G401 (cell line): ENCODE measurements at places on chromosomes 4 and X.

- no peak for DNase-seq
These were observed 94.1 kb upstream of the WDR17 start for GRCh38 chr4:175971388-175972179.

DNA sequence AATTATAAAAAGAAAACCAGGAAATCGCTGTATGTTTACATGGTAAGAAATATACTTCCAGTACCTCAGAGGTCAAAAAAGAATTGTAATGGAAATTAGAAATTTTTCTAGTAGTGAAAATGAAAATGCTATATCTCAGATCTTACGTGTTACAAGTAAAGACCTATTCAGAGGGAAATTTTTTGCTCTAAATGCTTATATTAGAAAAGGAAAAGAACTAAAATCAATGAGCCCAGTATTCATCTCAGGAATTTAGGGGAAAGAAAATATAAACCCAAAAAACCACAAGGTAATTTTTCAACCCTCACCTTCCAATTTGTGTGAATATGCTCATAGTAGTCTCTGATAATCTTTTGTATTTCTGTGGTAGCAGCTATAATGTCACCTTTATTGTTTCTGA is 145.6 kb downstream of the RAP1GDS1 start:
- DNase-seq = no peak

GRCh38 chr4:153939570-153939969 is 150.7 kb upstream of the SFRP2 start:
- no peak for DNase-seq

DNA sequence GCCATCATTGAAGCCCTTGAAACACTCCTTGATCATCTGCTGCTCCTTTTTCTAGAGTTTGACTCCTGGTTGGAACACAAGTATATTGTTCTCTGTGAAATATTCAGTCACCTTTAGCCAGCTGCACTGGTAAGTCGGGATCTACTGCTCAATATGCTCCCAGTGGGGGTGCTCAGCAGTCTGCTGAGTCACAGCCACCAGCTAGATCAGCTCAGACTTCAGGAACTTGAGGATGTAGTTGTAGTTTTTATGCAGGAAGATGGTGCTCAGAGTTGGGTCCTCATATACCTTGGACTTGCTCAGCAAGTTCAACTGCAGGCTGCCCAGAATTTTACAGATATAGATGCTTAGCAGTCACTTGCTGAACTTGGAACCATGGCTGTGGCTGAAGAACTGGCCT is 202.5 kb upstream of the RPL34 start:
- no peak for DNase-seq

DNA sequence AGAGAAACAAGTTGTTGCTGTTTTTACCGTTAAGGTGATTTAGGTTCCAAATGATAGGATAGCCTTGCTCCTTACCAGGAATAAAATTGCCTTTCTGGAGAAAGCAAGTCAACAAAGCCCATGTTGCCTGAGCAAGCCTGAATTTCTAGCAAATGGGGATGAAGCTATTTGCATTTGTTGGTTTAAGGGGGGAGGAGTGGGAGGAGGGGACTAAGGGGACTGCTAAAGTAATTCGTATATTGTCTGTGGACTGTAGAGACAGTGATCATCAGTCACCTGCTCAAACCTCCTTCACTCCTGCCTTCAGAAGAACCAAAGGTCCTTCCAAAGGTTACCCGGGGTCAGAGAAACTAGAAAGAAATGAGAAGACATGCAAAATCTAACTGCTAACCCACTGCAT is 65.8 kb downstream of the SCML2 start:
- peak; percentile 16 for DNase-seq

DNA sequence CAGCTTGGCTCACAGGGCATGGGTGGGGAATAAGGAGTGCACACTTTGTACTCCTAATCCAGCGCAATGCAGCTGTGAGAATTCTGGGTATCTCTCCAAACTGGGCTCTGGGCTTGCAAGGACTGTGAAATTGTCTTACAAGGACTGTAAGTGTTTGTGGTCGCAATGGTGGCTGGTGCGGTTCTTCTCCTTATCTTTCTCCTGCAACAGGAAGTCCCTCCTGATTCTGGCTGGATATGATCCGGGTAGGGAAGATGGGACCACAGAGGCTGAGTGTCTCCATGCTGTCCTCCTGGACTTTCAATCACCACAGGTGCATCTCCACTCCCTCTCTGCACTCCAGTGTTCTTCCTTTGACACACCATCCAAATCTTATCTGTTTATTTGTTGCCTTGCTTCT is 55.7 kb upstream of the GYPE start:
- DNase-seq = no peak

DNA sequence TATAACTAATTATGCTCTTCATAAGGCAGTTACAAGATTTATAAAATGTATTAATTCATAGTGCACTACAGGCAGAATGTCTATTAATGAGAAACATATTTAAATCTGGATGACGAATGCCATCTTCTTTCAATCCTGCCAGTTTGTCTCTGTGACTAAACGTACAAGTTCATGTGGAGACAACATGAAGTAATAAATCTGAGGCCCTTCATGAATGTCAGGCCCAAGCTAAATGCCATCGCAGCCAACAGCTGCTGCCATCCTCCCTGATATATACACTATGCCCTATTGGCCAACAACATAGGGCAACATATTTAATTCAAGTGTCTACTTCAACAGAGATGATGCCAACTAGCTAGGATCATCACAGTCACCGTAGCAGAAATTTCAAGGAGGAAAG is 43.7 kb downstream of the TSPAN5 start:
- no peak for DNase-seq

DNA sequence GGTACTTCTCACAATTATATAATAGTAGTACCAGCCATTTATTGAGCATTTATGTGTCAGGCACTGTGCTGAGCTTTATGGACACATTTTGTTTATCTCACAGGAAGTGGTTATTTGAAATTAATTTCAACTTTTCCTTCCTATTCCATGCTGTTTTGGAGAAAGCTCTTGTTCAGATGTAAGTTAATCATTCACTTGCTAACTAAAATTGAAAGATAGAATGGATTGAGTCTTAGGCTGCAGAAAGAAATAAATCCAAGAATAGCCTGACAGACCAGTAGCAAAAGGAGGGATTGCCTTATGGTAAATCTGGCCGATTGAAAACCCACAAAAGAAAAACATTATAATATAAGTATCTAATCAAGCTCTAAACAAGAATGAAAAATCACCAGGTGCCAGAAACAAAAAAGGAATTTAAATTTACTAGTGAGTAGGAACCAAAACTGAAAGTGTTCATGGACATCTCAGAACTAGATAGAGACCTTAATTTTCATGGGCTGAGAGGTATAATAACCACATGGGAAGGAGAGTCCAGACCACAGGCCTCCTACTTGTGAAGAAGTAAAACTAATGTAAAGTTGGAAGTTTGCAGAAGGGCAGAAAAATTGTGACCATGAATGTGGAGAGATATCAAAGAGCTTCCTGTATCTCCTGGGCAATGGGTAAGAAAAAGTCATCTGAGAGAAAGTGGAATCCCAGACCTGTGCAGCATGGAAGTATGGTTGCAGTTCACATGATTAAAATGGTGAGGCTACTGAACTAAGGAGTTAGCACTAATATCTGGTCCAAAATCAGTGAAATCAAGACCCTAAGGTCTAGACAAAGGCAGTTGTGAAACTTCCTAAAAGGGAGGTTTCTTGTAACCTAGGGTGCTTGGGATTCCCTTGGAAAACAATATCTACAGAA is 38.0 kb downstream of the RADX start:
- no peak for DNase-seq

DNA sequence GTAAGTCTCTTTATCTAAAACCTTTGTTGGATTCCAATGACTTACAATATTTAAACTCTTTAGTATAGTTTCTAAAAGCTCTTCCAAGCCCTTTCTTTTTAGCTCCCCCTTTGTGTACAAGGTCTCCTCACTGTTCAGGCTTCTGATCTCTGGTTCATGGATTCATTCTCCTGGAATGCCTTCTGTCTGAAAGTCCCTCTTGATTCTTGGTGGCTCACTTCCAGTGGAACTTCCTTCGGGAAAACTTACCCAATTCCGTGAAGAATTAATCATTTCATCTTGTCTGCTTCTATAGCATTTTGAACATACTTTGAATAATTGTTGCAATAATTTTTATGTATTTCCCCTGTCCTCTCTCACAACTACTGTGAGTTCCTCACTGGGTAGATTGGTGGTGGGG is 3.6 kb downstream of the ARHGAP24 start:
- DNase-seq = no peak

DNA sequence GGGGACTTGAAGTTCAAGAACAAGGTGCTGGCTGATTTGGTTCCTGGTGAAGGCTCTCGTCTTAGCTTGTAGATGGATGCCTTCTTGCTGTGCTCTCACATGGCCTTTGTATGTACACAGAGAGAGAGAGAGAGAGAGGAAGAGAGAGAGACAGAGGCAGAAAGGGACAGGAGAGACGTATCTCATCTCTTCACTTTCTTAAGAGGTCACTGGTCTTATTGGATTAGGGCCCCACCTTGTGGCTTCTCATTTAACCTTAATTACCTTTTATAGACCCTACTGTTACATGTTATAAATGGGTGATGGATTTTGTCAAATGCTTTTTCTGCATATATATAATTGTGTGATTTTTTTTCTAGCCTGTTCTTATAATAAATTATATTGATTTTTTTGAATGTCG is 1444.2 kb downstream of the ADGRL3 start:
- peak; percentile 38 for DNase-seq

DNA sequence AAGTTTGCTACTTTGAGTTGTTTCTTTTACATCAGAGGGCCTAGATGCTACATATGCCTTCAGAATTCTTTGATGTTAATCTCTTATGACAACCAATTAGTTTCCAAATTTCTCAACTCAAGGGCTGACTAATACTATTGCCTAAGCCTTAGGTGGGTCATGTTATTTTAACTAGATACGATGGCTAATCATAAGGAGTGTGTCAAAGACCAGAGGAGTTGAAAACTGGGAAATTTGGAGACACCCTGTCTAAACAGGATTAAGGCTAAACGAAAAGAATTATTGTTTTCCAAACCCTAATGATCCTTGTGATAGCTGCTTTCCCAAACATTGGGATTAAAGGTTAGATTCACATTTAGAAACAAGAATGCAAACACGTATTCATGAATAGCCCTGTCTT is 228.5 kb downstream of the PCDH7 start:
- DNase-seq = no peak

GRCh38 chr4:72286185-72286584 is 254.4 kb downstream of the NPFFR2 start:
- DNase-seq = no peak

DNA sequence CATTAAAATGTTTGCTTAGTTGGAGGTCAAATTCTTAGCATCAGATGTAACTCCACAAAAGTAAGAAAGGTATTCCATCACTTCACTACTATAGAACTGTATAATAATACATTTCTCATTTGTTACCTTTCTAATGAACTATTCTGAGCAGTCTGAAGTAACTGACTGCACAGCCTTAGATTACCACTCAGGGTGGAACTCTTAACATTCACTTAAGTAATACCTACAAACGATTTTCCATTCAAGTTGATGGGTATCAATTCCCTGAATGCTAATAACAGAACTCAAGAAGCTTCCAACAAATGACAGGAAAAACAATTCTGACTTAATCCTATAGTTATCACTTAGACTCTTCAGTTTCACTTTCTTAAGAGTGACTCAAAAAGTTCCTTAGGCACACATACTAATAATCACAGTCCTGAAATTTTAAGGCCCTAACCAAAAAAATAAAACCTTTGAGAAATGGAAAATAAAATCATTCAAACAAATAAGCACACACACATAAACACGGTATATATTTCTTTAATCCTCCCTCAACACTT is 20.9 kb downstream of the HNRNPD start:
- no peak for DNase-seq

GRCh38 chr4:24241511-24241910 is 342.8 kb downstream of the DHX15 start:
- DNase-seq = no peak

DNA sequence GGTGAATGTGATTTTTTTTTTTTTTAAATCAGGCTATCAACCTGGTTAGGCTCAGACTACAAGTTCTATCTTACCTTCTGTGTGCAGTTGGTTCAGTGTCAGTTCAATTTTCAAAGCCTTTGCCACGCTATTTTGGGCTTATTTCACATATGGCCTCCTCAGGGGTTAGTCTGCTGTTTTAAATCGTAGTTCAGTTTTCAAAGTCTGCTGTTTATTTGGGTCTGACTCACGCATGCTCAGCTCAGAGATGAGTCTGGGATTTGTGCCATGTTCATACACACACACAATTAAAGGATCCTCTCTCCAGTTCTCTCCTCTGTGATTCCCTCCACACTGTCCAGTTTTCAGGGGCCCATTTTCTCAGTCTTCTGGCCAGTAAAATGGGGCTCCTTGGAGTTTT is 32.3 kb upstream of the ZFX start:
- peak; percentile 89 for DNase-seq

DNA sequence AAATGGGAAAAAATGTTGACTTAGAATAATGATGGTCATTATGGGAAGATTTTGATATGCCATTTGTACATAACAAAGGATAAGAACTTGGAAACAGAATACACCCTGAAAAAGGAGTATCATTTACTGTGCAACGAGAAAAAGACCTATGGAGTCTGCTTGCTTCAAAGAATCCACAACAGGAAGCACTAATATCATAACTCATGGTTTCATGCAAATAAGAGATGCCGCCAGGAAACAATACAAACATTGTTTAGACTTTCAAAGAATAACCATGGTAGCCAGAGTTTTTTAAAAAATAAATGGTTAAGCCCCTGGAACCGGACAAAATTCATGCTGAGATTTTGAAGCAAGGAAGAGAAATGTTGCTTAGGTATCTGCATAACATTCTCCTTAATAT is 139.9 kb upstream of the ETNPPL start:
- no peak for DNase-seq

- no peak for DNase-seq
These were observed 26.3 kb downstream of the MAEA start for GRCh38 chr4:1315836-1316536.

- DNase-seq = no peak
These were observed 92.3 kb downstream of the RLIM start for GRCh38 chrX:74521961-74522751.

DNA sequence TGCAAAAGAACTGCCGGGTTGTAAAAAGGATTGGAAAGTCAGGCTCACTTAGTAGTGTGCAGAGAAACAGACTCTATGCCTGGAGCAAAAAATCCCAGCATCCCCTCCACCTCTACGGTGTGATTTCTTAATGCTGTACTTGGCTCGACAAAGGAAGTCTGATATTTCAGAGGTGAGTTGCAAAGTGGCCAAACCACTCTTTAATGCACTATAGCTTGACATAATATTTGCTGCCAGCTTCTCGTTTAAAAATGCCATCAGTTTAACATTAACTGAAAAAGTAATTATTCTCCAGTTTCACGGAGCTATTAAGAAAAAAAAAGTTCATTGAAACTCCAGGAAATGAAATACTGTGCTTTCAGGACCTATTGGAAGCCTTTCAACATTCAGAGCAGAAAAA is 448.3 kb upstream of the ZFP42 start:
- DNase-seq = no peak

GRCh38 chr4:114236171-114236769 is 256.8 kb upstream of the ARSJ start:
- DNase-seq = no peak

GRCh38 chr4:88439161-88439760 is 17.7 kb upstream of the HERC5 start:
- no peak for DNase-seq
